Fibroblast of upper back skin (primary cell): ENCODE measurements at places on chromosomes 5 and 9.
A peak's percentile ranks its signal among the peaks of the same experiment; 100 is the strongest.

- DNase-seq = peak; percentile 62
Measured at GRCh38 chr5:132466433-132467286, 23.9 kb downstream of the IRF1 start.

DNA sequence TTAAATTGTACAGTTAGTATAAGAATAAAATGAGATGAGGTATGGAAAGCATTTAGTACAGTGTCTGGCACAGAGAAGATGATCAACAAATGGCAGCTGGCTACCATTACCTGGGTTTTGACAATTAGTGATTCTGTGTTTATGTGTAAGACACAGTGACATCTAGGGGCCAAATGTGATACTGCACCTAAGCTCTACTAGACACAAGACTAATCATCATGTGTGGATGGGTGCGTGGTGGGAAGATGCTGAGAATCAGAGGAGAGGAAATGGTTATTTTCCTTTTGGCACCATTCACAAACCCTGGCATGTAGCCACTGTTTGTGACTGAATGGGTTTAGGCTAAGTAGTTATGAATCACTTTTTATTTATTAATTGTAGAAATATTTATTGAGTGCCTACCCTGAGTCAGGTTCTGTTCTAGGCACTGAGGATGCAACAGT lies 109.8 kb upstream of the TBC1D2 start:
- peak; percentile 15 for DNase-seq

DNA sequence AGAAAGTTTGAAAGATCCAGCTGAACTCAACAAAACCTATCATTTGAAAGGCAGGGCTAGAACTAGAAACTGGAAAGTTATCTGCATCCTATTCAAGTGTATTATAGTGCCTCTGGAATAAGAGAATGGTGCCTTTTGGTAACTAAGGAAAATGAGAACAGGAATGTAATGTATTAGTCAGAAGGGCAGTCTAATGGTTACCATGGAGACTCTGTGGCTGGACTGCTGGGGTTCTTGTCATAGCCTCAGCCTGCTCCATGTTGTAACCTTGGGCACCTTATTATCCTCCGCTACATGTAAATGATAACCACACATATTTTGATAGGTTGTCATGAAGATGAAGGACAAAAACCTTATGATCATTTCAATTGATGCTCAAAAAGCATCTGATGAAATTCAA lies 24.6 kb upstream of the IFNB1 start:
- DNase-seq = peak; percentile 12

DNA sequence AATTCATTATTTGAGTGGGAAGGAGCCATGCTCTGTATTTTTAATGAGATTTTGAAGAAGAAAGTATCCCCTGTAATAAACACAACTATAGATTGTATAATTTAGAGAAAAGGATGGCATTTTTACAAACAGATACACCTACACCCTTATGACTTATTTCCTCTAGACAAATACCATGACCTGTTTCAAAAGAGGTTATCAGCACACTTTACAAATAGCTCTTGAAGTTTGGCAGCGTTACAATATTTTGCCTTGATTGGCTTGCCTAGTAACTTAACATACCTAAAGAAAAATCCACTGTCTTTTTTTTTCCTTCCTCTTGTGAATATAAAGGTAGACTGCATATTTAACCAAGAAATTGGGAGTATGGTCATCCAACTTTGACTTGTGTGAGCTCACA lies 28.5 kb upstream of the CETN3 start:
- no peak for DNase-seq

DNA sequence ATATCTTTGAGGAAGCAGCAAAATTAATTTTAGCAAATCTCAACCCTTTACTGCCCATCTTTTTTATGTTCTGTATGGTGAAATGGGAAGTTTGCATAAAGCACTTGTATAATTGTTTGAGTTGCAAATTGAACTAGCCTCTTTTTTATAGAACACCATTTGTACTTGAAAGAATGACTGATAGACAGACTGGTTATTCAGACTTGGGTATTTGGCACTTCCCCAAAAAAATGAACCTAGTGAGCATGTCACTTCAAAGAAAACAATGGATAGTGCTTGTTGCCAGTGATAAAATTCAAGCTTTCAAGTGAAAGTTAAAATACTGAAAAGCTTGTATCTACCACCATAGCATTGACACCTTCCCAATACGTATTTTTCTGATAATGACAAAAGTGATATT lies 115.8 kb downstream of the ERCC6L2 start:
- no peak for DNase-seq

DNA sequence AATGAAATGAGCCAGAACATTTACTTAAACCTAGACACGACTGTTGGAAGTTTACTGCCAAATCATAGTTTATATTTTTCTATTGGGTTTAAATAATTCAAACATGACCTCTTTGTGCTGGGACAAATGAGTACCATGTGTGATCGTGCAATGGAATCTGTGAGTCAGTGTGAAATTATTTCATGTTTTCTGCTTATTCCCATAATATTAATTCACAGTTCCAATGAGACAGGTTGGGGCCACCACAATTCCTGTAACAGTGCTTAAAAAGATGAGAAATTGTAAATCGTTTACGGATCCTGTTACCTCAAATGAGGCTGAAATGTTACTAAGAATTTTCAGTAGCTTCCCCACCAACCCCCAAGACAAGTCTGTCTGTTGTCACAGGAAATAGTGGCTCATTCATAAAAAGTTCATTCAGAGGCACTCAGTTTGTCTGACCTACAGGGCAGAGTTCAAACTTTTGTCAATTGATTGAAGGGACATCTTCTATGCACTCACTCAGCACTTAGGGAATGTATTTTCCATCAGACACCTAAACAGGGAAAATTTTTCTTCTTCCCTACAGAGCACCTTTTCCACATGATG lies 563.9 kb upstream of the ADAMTS16 start:
- peak; percentile 93 for DNase-seq

DNA sequence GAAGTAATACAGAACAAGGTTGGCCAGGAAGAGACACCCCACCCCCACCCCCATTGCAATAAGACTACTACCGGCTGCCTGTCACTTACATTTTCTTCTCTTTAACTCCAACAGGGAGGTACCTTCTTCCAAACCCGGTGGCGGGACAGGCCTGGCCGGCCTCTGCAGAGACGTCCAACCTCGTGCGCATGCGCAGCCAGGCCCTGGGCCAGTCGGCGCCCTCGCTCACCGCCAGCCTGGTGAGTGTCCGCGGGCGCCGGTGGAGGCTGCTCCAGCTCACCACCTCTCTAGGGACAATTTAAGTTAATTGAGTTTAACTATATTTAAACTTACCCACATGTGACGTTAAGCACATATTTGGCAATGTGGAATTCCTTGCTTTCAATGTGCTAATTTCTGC lies 192.4 kb downstream of the MAST4 start:
- no peak for DNase-seq

GRCh38 chr9:96501633-96502538 lies 51.9 kb downstream of the HABP4 start:
- no peak for DNase-seq

DNA sequence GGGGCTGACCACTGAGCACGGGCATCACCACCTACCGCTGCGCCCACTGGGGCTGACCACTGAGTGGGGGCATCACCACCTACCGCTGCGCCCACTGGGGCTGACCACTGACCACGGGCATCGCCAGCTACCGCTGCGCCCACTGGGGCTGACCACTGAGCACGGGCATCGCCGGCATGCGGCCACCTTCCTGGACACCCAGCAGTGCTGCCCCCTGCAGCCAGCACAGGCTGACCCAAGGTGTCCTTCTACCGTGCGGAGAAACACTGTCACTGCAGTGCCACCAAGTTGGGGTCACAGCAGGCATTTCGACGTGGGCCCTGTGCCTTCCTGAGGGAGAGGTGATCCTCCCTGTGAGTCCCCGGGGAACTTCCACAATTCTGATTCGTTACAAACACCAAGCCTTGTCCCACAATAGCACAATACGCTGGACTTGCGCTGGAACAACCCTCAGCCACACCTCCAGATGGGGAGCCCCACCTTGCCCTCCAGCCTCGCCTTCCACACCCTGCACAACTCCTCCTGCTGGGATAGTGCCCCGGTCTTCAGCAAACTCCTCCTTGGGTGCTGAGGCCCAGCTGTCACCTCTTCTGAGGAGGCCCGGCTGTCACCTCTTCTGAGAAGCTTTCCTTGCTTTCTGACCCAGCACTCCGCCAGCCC lies 90.3 kb upstream of the SARDH start:
- no peak for DNase-seq
